ENCODE measurements at places on chromosomes 5 and 9.

DNA sequence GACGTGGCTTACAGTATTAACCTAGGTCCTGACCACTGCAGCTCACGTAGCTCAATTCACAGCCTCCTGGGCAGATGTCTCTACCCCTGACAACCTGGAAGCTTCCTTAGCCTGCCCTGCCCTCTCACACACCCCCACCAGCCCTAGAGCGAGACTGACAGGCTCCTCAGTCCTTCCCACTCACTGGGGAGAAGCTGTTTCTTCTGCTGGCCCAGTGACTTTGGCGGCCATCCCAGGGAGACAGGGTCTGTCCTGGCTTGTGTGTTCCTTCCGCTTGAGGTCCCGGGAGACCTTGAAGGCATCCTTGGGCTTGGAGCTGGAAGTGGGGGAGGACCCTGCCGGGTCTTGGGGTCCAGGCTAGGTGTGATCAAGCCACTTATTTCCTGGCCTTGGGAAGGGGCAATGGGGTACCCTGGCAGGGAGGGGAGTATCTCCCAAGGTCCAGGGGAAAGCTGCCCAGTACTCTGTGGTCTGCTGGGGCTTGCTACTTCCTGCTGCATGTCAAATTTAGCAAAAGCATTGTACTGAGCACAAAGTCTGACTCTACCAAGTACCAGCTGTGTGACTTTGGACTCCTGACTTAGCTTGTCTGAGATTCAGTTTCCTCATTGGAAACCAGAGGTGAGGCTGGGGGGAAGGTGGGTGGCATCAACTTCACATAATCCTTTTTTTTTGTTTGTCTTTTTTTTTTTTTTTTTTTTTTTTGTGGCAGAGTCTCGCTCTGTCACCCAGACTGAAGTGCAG lies 1.9 kb downstream of the MIGA2 start:
- DNase-seq = no peak

DNA sequence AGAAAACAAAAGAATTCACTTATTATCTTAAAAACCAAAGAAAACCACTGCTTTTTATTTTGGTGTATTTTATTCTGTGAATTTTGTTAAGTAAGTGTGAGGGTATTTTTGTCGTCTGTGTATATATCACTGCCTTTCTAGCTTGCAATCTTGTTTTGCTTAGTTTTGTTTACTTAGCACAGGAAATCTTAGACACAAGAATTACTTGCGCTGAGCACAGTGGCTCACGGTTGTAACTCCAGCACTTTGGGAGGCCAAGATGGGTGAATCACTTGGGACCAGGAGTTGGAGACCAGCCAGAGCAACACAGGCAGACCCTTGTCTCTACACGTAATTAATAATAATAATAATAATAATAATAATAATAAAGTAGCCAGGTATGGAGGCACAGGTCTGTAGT lies 230.3 kb downstream of the PAPPA start:
- no peak for DNase-seq

- no peak for DNase-seq
Measured at GRCh38 chr5:168327994-168328393, 36.5 kb downstream of the WWC1 start.

- DNase-seq = no peak
Measured at GRCh38 chr9:70255486-70255885, 3.3 kb upstream of the SMC5 start.

DNA sequence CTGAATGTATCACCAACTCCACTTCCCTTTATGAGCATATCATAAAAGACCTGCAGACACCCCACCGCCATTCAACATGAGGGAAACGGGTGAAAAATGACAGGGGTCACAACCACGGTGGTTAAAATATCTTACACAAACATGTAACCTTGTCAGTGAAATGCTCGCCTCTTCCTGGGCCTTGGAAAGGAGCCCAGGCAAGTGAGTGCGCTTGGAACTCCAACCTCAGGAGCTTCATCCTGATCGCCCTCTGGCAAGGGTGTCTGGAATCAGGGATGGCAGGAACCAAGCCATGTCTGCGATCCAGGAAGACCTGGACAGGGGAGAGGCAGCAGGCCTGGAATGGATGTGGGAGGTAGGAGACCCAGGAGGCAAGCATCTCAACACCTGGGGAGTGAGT lies 282.7 kb downstream of the GAS1 start:
- DNase-seq = no peak

GRCh38 chr5:33781286-33781685 lies 110.5 kb downstream of the ADAMTS12 start:
- no peak for DNase-seq

DNA sequence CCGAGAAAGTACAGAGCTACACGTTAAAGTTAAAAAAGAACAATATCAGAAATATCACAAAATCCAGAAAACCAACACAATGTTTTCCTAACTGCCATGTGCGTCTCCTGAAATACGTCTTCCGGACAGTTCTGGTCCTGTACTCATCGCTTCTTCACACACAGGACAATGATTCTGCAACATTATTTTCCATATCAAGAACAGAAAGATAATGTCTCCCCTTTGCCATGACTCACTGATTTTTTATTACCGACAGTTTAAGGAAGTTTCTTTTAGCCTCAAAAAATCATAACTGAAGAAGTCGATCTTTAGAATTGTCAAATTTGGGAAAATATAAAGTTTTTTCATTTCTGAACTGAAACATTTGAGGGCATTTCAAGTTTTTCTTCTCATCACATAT lies 2.5 kb downstream of the TBC1D9B start:
- peak; percentile 31 for DNase-seq

DNA sequence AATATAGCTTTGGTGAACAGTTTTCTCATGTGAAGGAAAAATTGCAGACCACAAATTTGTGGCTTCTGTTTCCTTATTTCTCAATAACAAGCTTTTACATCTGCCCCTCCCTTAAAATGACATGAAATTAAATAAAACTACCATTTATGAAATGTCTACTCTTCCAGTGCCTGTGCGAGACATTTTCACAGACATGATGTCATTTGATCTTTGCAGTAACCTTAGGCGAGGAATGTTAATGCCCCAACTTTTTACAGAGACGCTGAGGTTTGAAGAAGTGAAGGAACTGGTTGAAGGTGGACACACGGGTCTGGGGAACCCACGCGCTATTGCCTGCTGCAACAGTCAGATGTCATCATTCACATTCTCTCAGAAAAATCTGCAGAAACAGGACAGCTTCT lies 61.5 kb downstream of the OSTF1 start:
- DNase-seq = peak; percentile 44

DNA sequence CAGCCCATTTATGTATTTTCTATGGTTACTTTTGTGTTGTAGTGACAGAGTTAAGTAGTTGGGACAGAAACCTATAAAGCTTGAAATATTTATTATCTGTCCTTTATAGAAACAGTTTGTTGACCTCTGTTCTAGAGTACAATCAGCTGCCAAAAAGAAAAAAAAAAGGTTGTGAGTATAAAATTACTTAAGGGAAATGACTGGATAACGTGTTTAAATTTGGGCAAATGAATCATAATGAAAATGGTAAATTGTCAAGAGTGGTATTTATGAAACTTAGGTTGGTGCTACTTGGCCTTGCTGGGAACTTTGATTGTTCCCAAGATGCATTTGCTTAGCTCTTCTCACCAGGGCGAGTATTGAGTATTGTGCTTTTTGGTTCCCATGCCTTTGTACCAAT lies 70.2 kb upstream of the IL6ST start:
- no peak for DNase-seq

DNA sequence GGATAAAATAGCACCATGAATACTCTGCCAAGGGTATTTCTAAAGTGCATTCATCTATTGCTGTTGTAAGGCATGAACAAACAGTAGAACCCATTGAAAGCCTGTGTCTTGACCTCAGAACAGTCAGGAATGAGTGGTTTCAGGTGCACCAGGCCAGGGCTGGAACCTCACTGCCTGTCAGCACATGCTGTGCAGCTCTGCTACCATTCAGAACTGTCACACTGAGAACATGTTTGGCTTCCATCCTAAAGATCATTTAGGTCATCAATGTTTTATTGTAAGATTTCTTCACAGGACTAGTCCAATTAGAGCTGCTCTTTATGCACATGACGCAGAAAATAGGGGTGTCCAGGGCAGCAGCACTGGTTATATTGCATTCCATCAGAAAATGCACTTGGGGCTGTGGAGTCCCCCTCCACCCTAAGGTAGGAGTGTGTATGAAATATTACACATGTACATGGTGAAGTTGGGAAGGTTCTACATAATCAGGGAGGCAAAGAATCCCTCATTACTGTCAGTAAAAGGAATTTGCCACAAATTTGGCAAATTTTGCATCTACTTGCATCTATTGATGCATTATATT lies 408.0 kb downstream of the CTNND2 start:
- DNase-seq = no peak
